ENCODE measurements at places on chromosomes 6 and 20.

- no peak for DNase-seq
Measured at GRCh38 chr20:37573626-37574198, 46.0 kb upstream of the BLCAP start.

DNA sequence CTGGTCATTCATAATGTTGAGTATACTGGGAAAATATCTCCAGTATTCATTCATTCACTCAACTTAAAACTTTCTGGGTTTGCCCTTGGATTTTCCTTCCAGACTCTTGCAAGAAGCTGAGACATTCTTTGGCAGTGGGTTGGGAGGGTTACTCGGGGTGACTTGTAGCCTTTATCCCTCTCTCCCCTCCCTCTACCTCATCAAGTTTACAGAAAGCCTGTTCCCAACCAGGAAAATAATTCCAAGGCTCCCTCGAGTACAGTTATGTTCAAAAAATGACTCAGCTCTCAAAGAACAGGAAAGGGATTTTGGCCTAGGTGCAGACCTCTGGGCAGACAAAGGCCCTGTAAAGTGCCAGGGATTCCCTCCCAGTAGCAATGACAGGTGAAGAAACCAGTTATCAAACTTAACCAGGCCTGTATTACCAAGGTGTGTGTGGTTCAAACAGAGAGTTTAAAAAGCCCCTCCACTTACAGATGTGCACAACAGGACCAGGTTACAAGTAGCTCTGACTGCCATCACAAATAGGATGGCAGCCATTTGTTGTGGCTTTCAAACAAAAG is 22.2 kb downstream of the FKBP1A start:
- no peak for DNase-seq

DNA sequence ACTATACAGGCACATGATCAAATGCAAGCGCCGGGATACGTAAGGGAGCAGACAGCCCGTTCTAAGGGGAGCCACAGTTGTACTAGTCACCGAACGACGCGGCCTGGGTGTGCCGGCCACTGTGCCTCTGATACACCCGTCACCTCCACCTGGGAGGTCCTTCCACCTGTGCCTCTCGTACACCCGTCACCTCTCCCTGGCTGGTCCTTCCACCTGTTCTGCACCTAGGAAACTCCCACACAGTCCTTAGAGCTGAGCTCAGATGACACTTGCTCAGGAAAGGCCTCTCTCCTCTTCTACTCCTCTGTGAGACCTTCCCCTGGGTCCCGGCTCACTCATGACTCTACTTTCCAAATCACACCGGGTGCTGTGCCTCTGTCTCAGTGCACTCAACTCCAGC is 245.0 kb downstream of the TTLL2 start:
- no peak for DNase-seq

GRCh38 chr6:131635384-131636340 is 1.4 kb upstream of the ENPP3 start:
- no peak for DNase-seq

GRCh38 chr6:101477436-101477835 is 83.9 kb downstream of the GRIK2 start:
- DNase-seq: no peak

DNA sequence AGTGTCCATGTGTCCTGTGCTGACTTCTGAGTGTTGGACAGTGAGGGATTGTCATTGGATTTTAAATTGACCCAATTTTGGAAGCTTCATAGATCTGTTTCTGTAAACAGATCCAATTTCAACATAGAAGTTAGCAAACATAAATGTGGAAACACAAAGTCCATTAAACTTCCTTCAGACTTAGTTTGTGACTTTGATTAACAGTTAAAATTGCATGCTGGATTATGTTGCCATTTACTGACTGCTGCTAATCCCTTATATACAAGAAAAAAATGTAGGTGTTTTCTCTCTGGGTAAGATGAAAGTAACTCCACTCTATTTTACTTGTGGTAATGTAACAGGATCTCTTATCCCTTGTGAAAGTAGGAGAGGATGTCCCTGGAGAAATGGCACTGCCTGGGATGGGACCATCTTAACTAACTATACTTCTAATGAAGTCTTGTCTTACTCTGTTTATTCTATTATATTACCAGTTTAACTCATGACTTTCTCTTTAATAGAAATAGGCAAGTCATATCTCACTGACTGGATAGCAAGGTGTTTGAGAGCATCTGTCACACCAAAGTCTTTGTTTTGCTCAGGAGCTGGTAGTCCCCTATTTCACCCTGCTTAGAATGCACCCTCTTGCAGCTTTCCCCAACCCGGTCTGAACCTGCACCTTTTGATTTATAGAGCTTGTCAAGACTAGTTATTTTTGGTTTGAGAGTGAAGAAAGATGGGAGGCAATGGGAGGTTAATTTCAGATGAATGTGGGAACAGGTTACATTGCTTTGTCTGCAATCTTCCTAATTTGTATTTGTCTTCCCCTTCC is 7.2 kb downstream of the TPX2 start:
- DNase-seq: no peak

Data from stimulated activated CD4-positive, alpha-beta T cell treated with anti-CD3 and anti-CD28 coated beads, Interleukin-15, amount 100 ng/mL, for 1 hour (primary cell).